NCI-H2081 (cell line): ENCODE measurements at places on chromosomes 12 and 14.

- no peak for DNase-seq
Observed at GRCh38 chr14:93105362-93105761, 10.4 kb downstream of the ITPK1 start.

GRCh38 chr14:59342516-59343484 is 122.4 kb downstream of the GPR135 start:
- DNase-seq: no peak

GRCh38 chr12:22116376-22116775 is 70.4 kb downstream of the CMAS start:
- no peak for DNase-seq

DNA sequence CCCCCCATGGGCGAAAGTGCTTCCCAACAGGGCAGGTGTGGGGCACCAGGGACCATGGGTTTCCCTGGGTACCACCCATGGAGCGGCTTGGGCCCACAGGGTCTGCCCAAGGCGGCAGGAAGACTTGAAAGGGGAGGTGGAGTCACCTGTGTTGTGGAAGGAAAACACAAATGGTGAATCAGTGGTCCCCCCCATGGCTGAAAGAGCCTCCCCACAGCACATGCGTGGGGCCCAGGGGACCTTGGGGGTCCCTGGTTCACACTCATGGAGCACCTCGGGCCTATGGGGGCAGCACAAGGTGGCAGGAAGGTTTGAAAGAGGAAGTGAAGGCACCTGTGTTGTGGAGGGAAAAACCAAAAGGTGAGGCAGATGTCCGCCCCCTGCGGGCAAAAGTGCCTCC is 581.9 kb downstream of the ALG10 start:
- DNase-seq: no peak

- DNase-seq: no peak
Observed at GRCh38 chr14:22271838-22272799, 316.9 kb downstream of the DAD1 start.

- no peak for DNase-seq
Observed at GRCh38 chr14:93683226-93683625, 105.1 kb downstream of the PRIMA1 start.

- peak; percentile 28 for DNase-seq
Observed at GRCh38 chr12:50101663-50102062, 2.1 kb upstream of the GPD1 start.

DNA sequence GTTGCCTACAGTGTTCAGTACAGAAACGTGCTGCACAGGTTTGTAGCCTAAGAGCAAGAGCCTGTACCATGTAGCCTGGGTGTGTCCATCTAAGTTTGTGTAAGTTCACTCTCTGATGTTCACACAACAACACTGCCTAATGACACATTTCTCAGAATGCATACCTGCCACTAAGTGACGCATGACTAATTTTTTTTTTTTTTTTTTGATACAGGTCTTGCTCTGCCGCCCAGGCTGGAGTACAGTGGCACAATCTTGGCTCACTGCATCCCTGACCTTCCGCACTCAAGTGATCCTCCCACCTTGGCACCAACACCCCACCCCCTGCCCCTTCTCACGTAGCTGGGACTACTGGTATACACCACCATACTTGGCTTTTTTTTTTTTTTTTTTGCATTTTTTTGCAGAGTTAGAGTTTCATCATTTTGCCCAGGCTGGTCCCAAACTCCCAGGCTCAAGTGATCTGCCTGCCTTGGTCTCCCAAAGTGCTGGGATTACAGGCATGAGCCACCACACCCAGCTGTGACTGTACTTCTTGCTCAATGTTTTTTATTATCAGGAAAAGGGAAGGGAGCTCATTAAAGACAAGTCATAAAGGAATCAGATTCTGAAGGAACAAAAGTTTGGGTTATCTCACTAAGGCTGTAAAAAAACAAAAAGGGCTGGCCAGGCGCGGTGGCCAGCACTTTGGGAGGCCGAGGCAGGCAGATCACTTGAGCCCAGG is 10.0 kb upstream of the CDC42BPB start:
- DNase-seq: no peak

DNA sequence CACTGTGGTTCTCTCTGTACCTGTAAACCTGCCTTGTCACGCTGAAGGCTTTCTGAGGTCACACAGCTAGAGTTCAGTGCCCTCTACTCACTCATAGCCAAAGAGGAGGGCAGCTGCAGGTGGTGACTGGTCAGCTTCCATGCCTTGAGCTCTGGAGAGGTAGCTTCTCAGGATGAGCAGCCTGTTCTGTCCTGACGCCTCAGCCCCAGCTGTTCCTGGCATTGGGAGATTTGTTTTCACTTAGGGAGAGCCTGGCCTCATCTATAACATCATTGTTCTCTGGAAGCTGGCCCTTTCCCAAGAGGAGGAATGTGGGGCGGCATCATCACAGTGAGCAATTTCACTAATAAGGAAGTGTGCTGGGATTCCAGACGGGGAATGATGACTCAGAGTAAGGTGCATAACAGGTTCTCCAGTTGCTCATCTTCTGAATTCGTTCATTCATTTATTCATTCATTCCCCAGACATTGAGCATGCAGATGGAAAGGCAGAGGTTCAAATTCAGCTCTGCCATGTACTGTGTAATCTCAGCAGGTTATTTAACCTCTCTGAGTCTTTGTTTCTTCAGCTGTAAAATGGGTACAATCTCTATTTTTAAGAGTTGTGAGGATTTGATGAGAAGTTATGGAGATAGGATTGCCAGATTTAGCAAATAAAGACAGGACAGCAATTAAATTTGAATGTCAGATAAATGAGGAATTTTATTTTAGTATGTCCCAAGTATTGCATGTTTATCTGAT is 255.8 kb upstream of the CRY1 start:
- DNase-seq: peak; percentile 29

DNA sequence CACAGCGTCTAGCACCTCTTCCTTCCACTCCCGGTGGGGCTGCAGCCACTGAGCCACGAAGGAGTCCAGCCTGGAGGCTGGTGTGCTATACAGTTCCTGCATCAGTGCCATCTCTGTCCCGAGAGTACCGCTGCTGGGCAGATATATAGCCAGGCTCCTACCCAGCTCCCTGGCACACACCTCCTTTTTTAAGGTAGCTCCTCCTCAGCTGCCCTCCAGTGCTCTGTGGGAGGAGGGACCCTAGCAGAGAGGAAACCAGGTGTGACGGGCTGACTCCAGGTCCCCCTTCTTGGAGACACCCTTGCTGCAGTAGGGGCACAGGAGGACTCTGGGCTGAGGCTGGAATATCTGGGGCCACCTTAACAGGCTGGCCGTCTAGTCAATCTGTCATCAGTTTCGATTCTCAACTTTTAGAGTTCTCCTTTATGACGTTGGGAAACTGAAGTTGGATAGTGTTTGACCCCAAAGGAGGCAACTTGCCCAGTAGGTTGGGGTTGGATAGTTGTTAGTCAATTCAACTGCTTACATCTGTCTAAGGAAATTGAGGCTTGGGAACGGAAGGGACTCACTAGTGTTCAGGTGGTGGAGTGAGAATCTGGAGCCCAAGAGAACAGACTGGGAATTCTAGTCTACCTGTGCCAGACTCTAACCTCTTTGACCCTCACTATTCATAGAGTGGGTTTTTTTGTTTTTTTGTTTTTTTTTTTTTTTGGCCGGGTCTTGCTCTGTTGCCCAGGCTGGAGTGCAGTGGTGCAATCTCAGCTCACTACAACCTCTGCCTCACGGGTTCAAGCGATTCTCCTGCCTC is at the start of gene OASL:
Gene OASL, minus strand, starts transcription at position 386 of the 808 bp plus-strand sequence. Its CDS starts 275 bp downstream, at position 111.
- DNase-seq: no peak

DNA sequence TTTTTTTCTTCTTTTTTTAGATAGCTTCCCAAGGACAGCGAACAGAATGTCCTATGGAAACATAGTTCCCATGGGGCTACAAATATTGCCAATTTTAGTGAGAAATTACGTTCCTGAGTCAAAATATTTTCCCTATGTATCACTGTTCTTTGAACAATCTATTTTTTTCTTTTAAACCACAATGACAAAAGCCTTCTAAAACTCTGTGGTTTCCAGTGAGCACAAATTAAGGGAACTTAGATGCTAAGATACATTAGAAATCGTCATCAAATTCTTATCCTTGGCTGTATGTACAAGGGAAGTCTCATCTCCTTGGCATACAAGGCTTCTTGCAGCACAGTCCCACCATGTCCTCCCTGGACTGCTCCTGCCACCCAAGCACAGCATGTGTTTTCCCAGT is 17.9 kb downstream of the CPM start:
- no peak for DNase-seq

GRCh38 chr12:93918262-93918661 is 230.1 kb upstream of the PLXNC1 start:
- DNase-seq: no peak

- peak; percentile 62 for DNase-seq
Observed at GRCh38 chr14:51873221-51873893, 12.9 kb downstream of the GNG2 start.
